Stimulated activated CD8-positive, alpha-beta memory T cell treated with anti-CD3 and anti-CD28 coated beads, Interleukin-2, amount 100 ng/mL, for 1 hour (primary cell): ENCODE measurements at places on chromosomes 6 and 20.

DNA sequence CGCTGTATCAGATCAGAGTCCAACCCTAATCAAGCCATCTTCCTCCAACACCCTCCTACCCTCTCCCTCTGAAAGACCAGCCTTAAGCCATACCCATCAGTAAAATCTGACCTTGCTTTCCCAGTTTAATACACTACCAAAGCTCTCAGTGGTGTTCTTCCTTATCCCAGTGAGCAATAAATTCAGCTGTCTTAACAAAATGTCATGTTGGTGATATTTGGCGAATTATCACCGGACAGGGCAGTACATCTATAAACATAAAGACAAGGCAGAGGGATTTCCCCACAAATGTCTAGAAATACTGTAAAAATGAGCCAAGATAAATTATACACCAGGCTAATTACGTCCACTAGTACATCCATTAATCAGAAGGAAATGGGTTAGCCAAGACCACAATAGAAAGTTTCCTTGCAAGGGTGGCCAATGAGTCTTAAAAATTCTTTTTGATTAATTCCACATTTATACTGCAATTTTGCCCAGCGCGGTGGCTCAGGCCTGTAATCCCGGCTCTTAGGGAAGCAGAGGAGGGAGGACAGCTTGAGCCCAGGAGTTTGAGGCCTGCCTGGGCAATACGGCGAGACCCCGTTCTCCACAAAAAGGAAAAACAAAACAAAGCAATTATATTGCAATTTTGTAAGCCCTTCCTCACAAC lies 905 bp downstream of the RARS2 start:
- no peak for DNase-seq

DNA sequence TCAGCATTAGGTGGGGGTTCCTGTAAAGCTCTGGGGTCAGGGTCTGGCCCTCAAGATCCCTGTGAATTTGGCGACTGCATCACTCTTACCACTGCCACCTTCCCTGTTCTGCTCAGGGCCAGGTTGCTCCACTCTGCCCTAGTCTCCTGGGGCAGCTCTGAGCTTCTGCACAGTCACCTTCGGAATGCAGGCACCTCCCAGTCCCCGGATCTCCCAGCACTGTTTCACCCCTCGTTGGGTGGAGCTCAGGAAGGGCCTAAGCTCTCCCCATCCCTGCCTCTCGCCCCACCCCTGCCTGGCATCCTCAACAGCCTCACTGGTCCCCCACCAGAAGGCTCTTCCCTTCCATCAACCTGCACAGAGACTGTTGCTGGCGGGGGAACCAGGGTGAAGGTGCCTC lies 46.2 kb downstream of the YTHDF1 start:
- DNase-seq, result no peak

DNA sequence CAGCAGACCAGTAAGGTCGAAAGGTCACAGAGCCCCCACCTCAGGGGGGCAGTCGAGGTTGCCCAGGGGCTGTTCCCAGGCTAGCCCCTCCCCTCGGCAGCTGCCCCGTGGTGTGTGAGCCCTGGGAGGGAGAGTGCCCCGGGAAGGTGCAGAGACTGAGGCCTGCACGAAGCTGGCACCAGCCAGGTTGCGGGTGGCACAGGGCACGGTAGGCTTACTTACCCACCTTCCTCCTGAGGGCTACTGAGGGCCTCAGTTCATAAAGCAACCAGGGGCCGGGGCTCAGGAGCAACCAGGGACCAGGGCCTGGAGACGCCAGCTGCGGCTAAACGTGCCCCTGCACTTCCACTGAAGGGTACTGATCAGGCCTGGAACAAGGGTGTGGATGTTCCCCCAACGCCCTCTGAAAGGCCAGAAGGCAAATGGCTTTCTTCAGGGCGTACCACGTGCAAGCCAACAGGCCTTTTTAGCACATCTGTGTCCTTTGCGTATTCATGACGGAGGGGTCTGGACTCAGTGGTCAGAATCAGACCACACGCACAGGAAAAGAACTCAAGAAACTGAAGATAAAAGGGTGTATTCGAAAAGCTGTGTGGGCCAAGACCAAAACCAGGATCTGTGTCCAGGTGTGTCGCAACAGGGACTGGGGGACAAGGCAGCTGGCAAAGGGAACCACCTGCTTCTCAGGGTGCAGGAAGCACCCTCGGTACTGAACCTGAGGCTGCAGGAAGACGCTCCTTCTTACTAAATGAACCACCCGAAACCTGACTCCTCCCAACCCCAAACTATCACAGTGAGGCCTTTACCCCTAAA lies 24.5 kb upstream of the TCFL5 start:
- no peak for DNase-seq

GRCh38 chr6:92684386-92684785 lies 735.0 kb downstream of the EPHA7 start:
- no peak for DNase-seq

GRCh38 chr6:87102151-87102621 lies 7.3 kb upstream of the CGA start:
- no peak for DNase-seq

GRCh38 chr6:156597095-156597494 lies 180.1 kb upstream of the ARID1B start:
- DNase-seq, result no peak

DNA sequence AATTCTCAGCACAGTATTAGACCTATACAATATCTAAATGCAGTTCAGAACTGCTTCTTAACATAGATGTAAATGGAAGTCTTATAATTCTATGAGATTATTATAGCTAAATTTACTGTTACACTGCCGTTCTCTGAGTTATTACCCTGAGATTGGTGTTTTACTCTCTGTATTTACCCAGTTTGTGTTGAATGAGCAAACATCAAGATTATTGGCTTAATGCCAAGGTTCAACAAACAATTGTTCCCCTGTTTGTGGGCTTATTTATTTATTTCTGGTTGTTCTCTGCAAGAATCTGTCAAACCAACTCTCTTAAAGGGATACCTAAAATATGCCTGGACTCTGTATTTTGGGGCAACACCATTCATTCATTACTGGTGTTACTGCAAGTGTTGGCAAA lies 5.2 kb upstream of the STMND1 start:
- DNase-seq, result no peak

GRCh38 chr6:163324688-163325389 lies 89.7 kb upstream of the QKI start:
- no peak for DNase-seq

DNA sequence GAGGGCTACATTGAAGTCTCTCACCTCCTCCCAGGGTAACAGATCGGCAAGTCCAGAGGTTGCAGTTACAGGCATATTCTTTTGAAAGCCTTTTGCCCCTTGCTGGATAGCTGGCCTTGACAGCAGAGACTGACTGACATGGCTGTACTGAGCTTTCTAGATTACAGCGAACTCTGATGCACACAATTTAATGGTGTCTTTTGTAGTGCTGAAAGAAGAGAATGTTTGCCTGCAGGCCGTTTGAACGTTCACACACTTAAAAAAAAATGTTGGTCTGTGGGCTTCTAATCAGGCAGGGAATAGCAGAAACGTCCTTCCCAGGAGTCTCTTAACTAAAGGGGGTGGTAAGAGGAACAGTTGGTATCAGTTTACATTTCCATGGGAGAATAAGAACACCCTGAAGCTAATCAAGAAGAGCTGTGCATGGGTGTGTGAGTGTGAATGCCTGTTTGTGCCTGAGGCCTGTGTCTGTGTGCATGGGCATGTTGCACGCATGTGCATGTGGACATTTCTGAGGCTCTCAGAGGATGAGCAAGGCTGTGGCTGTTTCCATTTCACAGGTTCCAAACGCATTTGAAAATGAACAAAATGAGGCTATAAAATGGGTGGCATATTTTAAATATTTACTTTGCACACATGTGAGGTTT lies 213.9 kb upstream of the SSTR4 start:
- DNase-seq, result no peak

DNA sequence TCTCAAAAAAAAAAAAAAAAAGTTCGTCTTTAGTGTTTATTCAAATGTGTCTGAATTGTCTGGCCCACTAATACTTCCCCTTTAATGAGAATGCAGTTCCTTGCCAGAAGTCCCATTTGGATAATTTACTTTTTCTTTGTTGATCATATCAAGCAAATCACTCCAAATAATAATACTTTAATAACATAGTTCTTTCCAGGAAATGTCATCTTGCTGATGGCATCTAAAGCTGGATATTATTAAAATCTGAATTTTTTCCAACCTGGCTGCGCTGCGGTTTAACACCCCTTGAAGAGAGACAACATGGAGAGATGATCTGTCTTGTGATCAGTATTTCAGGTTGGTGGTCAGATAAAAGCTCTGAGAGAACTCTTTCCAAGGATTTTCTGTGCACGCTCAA lies 111.2 kb upstream of the CNKSR3 start:
- no peak for DNase-seq
